ENCODE measurements at places on chromosomes 7 and 10.
A peak's percentile ranks its signal among the peaks of the same experiment; 100 is the strongest.

DNA sequence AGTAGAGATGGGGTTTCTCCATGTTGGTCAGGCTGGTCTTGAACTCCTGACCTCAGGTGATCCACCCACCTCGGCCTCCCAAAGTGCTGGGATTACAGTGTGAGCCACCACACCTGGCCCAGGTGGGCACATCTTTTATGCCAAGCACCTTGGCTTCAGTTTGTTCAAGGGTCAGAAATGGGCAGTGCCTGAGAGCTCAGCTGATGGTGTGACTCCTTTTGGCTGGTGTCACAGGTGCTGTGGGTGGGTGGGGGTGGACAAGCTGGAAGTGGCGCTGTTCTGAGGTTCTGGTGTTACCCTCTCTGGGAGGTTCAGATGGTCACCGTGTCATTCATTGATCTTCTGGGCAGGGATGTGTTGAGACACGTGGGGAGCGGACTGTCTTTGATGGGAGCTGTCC, 11.5 kb downstream of the ADCY1 start:
- DNase-seq: no peak

DNA sequence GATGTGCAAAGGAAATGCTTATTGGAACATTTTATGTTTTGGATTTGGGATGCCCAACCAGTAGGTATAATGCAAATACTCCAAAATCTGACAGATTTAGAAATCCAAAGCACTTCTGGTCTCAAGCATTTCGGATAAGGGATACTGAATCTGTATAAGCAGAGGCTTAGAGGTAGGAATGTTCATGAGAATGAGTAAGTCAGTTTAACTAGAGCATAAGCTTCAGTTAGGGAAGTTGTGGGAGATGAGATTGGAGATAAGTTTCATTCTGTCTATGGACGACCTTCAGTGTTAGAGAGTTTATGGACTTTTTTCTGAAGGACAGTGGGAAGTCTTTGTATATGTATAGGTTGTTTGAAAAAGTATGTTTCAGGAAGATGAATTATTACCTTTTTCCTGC, 10.4 kb downstream of the TAX1BP1 start:
- DNase-seq: no peak

DNA sequence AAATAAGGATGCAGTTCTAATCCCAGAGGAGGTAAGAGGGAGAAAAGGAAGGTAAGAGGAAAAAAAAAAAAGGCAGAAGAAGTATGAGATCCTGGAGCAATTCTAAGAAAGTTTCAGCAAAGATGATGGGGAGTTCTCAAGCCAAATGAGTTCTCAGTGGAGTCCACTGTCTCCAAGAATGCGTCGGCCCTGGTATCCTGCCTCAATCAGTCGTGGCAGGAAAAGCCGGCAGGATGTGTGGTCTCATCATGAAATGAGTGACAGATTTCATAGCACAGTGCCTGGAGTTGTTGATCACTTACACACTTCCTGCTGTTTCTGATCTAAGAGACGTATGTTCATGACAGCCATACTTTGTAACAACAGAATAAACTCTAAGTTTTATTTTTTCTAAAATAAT, 554.9 kb downstream of the NXPH1 start:
- DNase-seq: no peak

GRCh38 chr10:114077815-114078219, 34.2 kb downstream of the ADRB1 start:
- no peak for DNase-seq

- no peak for DNase-seq
Measured at GRCh38 chr10:94936721-94937120, 1.7 kb upstream of the CYP2C9 start.

GRCh38 chr7:46583656-46584055, 662.6 kb upstream of the IGFBP3 start:
- no peak for DNase-seq

- DNase-seq: peak; percentile 9
Measured at GRCh38 chr7:66043681-66044497, 31.7 kb upstream of the ASL start.

DNA sequence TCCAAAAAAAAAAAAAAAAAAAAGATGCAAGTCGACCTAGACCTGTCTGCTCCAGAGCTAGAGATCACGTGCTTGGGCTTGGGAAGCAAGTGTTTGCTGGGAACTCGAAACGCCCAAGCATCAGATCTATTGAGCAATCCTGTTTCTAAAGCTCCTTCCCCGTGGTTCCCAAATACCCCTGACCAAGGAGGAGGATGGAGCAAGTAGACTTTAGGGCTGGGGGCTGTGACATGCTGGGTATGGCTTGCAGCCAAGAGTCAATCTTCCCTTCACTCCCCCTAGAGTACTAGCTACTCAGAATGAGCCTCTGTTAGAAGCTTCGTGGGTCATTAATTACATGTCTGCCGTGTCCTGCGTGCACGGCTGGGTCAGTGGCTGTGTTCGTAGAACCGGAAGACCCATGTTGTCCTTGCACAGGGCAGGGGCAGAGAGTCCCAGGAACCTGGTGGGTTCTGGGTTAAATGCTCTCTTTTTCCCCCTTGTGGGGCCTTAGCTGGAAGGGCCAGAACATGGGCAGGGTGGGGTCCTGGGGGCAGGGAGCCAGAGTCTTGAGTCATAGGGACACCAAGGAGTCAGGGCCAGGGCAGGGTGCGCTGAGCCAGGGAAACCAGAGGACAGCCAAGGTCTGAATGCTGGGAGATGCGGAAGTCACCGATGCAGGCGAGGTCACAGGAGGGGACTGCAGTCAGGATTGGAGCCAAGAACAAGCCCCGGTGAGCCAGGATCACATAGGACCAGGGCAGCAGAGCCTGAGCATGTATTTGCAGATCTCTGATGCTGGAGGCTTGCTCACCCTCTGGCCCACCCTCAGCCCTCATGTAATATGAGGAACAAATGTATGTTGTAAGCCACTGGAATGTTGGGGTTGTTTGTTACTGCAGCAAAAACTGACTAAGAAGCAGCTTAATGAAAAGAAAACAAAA, 34.6 kb upstream of the TPST1 start:
- no peak for DNase-seq

DNA sequence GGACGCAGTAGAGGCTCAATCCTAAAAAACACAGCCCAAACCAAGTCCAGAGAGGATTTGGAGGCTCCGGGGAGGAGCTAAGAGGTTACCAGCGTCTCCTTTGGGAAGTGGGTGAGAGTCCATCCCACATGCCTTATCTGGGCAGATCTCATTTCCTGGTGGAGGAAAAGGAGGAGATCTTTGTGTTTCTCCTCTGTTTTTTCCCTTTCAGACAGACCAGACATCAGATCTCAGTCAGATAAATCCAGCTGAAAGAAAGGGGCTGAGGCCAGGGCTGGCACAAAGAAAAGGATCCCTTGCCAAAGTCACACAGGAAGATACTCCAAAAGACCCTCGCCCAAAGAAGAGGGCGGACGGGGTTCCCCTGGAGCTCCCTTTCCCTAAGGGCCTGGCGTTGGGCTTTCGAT, 58.3 kb upstream of the COMTD1 start:
- DNase-seq: no peak
